Pons (tissue), 1 donor: ENCODE measurements at places on chromosomes 4 and X.

DNA sequence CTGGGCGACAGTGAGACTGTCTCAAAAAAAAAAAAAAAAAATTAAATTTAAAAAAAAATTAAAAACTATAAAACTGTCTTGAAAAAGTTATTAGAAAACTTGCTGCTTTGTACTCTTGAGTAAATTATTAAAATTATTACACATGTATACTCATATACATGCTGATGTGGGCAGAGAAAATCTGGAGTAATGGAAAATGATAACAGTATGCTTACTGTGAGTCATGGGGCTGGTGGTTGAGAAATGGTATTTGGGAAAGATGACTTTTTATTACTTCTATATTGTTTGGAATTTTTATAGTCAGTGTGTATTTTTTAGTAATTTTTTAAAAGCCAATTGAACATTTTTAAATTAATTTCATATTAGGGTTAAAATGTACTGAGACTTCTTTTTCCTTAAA is 7.5 kb downstream of the YY2 start:
- DNase-seq, result no peak

DNA sequence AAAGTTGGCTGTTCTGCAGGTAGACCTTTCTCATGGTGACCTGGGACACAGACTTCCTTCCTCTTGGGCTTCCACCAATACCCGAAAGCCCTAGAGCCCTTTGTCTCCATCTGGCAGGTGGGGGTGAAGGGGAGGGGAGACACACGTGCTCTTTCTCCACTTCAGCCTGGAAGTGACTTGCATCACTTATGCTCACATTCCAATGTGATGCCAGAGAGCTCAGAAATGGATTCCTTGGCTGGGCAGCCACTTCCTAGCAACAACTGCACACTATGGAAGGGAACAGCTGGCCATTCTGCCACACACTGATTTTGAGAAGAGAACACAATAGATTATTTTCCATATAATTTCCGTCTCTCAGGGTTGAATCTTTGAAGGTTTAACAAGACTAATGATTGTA is 36.3 kb downstream of the C4orf51 start:
- no peak for DNase-seq

DNA sequence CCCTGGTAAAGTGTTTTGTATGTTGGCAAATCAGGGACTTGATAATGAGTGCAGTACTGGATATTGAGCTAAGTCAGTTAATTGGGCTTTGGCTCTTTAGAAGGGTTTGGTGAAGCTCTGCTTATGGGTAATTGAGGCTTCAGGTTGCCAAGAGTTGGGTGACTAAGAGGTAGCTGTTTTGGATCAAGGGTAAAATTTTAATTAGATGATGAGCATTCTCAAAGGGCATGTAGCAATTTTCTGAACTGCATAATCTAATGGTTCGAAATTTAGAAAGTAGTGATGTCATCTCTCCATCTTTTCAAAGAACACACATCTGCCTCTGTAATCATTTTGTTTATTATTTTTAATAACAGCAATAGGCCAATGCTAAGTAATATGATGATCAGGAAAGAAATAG is 5.5 kb upstream of the TRIM2 start:
- no peak for DNase-seq

- no peak for DNase-seq
These were observed 20.3 kb upstream of the GUCY1B1 start for GRCh38 chr4:155738548-155738947.

- DNase-seq, result peak; percentile 1
These were observed 213.1 kb upstream of the MID1 start for GRCh38 chrX:10833299-10834169.

DNA sequence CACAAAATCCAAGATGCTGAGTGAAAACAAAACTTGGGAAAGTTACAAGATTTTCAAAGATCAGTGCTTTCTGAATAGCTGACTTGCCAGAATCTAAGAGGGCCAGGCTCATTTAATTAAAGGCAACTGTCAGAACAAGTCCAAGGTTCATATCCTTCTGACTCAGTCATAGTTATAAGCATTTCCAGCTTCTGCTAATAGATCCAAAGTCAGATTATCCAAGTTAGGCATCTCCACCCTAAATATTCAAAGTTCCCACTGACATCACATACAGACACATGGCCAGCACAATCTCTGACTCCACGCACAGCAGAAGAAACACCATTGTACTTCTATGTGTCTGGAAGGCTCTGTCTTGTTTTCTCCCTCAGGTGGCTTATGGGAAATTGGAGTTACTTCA is 41.8 kb downstream of the GASK1B start:
- DNase-seq, result no peak

DNA sequence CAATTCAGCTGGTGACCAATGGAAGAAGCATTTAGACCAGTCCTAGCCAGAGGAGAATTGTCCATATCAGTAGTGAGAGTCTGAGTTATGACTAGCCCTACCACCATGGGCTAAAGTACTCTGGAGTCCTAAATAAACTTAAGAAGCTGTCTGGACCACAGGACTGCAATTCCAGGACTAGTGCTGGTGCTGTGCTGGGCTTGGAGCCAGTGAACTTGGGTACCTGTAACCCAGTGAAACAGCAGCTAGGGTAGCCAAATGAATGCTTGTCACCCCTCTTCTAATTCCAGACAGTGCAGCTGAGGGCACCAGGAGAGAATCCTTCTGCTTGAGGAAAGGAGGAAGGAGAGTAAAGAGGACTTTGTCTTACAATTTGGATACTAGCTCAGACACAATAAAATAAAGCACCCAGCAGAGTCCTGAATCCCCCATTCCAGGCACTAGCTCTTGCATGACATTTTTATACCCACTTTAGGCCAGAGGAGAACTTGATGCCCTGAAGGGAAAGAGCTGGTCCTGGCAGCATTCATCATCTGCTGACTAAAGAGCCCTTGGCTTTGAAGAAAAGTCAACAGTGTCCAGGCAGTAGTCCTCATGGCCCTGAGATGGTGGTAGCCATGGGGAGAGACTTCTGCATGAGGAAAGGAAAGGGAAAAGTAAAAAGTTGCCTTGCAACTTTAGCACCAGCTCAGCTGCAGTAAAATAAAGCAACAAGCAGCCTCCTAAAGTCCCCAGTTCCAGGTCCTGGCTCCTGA is 2675.7 kb downstream of the PCDH7 start:
- DNase-seq, result no peak

- DNase-seq, result no peak
These were observed 795.4 kb upstream of the MAGEB2 start for GRCh38 chrX:29419774-29420553.

- no peak for DNase-seq
These were observed 47.5 kb downstream of the PPA2 start for GRCh38 chr4:105426187-105426897.

DNA sequence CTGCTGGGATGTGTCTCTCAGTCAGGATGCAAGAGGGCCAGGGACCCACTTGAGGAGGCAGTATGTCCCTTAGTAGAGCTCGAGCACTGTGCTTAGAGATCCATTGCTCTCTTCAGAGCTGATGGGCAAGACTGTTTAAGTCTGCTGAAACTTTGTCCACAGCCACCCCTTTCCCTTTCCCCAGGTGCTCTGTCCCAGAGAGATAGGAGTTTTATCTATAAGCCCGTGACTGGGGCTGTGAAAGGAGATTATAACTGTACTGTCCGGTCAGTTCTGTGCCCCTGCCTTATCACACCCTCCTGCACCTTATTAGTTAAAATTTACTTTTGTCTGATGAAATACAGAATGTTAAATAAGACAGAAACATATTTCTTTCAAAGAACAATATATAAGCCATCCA is 378.4 kb downstream of the PABPC4L start:
- DNase-seq, result no peak

DNA sequence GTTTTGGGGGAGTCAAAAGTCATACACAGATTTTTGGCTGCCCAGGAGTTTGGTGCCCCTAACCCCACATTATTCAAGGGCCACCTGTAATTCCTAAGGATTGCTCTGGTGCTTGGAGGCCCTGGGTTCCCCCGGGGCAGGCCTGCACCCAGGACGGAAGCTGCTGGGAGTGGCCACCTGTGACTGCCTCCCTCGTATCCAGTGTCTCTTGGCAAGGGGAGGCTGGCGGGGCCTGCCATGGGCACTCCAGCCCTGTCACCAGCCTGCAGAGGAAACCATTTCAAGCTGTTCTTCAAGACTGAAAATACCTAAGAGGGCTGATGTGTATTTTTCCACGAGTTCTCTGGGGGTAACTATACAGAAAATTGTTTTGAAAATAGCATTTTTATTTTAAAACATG is 24.5 kb upstream of the GPR78 start:
- DNase-seq, result no peak

GRCh38 chr4:81398379-81398778 is 73.3 kb downstream of the RASGEF1B start:
- DNase-seq, result no peak

- peak; percentile 44 for DNase-seq
These were observed at the start of gene CCSER1 for GRCh38 chr4:90127223-90127705. CCSER1 (plus strand) TSS chr4:90127394.

DNA sequence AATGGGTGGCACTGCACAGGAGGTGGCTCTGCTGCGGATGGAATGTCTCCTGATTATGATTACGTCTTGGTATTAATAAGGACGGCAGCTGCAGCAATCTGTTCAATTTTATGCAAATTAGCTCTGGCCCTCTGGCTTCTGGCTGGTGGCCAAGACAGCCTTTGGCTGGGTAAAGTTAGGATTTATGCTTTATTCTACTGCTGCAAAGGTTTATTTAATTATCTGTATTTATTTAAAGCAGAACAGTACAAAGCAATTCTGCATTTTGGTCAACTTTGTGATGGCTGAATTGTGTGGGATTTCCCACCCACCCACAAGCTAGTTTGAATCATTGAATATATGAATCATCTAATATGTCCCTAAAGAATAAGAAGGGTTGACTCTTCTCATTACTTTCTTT is 745.6 kb upstream of the FAM241A start:
- DNase-seq, result peak; percentile 33

GRCh38 chr4:81040012-81040659 is 9.6 kb downstream of the BMP3 start:
- peak; percentile 76 for DNase-seq

GRCh38 chr4:162229670-162230069 is 65.9 kb upstream of the FSTL5 start:
- no peak for DNase-seq

DNA sequence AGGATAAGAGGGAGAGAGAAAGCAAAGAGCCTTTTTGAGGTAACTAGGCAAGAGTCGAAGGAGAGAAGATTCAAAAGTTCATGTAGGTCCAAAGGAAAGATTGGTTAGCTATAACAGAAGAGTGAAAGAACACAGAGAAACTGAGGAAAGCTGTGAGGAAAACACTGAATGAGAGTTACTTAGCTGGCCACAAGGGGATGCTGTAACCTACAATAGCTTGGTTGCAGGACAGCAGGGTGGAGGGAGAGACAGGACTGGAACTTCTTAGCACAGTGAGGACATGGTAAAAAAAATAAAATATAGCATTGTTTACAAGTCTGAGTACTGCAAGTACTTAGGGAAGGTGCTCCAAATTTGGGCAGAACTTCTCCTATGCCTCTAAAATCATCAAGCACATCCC is 48.3 kb downstream of the RAI2 start:
- no peak for DNase-seq

GRCh38 chrX:49174723-49175122 is 3.0 kb downstream of the PLP2 start:
- no peak for DNase-seq

GRCh38 chr4:128606173-128606572 is 203.3 kb upstream of the JADE1 start:
- DNase-seq, result no peak

DNA sequence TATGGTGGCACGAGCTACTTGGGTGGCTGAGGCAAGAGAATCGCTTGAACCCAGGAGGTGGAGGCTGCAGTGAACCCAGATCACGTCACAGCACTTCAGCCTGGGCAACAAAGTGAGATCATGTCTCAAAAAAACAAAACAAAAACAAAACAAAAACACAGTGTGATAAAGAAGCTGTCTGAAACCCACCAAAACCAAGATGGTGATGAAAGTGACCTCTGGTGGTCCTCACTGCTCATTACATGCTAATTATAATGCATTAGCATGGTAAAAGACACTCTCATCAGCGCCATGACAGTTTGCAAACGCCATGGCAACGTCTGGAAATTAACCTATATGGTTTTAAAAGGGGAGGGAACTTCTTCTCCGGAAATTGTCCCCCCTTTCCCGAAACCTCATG is 29.4 kb upstream of the OPHN1 start:
- peak; percentile 63 for DNase-seq

DNA sequence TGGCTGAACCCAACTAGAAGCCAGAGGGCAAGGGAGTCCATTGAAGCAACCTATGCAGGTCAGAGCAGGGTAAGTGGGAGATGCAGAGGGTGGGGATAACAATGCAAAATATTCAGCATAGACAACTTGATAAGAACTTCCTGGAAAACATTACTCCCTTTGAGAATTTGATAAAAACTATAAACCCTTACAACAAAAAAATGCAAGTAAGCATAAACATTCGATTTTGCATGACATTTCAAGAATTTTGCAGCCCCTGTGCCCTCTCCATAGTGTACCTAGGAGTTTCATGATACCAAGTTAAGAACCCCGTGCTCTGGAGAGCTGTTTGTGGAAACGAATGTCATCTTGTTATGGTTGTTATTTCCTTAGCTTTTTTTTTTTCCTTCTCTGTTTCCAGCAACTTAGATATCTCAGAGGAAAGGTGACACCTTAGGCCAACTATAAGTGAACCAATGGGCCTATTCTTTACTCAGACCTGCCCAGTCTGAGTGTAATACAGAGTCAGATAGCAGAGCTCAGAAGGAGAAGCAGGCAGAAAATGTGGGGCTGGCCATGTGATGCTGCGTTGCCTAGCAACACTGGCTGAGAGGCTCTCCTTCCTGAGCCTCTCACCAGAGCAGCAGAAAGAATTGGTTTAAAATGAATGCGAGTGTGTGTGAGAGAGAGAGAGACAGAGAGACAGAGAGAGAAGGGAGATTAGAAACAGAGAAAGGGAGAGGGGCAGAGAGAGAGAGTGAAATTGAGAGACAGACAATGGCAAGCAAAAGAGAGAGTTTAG is 36.7 kb upstream of the GABRQ start:
- DNase-seq, result peak; percentile 30

DNA sequence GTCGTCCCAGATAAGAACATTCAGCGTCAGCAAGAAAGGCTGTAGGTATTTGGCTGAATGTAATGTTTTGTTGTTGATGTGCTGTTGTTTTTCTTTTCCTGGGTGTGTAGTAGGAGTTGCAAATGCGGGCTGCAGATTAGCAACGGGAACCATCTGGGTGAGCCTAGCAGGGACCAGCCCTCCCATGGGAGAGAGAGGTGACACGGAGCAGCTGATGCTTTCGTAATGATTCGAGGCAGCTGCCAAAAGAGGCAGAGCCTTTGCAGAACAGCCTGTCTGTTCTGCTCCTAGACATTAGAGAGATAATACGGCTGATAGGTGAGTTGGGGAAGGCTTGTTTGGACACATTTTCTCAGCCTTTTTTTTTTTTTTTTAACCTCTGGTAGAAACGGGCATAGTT is 25.3 kb downstream of the ARSF start:
- DNase-seq, result peak; percentile 2

- DNase-seq, result no peak
These were observed 374.8 kb downstream of the PDGFC start for GRCh38 chr4:156596706-156597329.

GRCh38 chrX:97402903-97403302 is 519.2 kb downstream of the RPA4 start:
- no peak for DNase-seq

DNA sequence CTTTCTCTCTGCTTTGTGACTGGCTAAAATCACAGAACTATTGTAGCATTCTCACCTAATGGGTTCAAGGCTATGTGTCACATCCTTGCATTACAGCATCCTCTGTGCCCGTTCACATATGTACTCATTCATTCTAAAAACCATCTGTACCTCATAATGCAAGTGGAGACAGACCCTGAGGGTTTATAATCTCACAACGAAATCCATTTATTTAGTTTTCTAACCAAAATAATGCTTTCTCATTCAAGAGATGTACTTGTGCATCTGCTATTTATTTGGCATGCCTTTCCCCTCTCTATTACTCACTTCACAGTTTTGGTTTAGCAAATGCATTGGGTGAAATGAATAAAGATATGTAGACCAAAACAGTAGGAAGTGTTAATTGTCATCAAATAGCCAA is 261.5 kb downstream of the DCHS2 start:
- no peak for DNase-seq
